ENCODE measurements at places on chromosomes 1 and 21.

DNA sequence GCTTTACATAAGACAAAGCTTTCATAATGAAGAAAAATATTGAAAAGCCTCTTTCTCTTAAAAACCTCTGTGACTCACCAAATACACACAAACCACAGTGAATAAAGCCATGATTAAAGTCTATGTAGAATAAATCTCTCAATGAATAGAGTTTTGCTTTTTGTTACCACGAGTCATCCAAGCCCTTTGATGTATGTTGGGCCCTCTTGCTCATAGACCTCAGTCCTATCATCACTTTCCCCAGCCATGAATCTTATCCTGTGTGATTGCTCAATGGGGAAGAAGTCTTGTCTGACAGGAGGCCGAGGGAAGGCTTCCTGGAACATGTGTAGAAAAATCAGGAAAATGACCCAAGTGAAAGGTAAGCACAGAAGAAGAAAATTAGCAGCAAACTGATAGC is 60.8 kb downstream of the NGF start:
- DNase-seq: no peak

- DNase-seq: no peak
Measured at GRCh38 chr1:34320053-34320669, 143.5 kb downstream of the C1orf94 start.

DNA sequence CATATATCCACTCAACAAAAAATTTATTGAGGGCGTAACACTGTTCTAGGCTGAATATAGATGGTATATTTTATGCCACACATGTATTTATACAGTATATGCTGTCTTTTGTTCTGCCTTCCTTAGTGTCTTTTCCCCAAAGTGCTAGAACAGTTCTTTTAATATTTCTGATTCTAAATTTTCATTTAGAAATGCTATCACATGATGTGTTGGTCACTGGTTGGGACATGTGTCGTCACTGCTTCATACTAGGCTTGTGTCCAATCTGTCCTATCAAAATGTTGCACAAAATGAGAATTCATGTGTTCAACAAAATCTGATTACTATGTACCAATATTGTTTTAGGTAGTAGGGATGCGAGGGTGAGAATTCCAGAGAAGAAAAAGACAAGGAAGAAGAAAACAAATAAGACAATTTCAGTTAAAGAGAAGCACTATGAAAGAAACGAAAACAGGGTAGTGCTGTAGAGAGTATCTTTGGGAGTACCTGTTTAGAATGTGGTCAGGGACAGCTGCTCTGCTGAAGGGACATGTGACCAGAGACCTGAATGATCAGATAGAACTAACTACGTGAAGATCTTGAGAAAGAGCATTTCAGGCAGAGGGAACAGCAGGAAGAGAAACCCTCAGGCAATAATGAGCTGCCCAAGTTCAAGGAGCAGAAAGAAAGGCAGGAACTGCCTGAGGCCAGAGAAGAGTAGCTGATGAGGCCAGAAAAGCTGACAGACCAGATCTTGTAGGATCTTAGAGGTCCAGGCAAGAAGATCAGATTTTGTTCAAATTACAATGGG is 1.3 kb downstream of the KMO start:
- DNase-seq: no peak

GRCh38 chr1:211738691-211739301 is 63.4 kb upstream of the NEK2 start:
- DNase-seq: peak; percentile 16

- DNase-seq: no peak
Measured at GRCh38 chr21:36849461-36850105, 116.9 kb downstream of the HLCS start.

DNA sequence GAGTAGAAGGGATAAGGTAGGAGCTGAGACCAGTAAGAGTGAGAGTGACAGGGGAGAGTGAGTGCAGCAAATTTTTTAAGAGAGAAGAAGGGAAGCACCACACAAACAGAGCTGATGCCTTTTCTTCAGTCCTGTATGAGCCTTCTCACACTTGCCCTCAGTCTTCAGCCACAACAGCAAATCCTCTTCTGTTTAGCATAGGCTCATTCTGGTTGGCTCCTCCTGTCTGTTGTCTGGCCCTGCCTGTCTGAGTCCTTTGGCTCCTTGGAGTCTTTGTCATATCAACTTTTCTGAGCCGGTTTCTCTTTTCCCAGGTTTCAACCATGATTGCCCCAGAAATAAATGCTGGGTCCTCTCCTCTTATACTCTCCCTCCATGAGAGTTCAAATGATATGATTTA is 12.7 kb upstream of the CASQ1 start:
- DNase-seq: no peak

- no peak for DNase-seq
Measured at GRCh38 chr1:7869136-7869920, 16.5 kb upstream of the UTS2 start.

- no peak for DNase-seq
Measured at GRCh38 chr21:38472412-38473108, 25.7 kb downstream of the ERG start.

DNA sequence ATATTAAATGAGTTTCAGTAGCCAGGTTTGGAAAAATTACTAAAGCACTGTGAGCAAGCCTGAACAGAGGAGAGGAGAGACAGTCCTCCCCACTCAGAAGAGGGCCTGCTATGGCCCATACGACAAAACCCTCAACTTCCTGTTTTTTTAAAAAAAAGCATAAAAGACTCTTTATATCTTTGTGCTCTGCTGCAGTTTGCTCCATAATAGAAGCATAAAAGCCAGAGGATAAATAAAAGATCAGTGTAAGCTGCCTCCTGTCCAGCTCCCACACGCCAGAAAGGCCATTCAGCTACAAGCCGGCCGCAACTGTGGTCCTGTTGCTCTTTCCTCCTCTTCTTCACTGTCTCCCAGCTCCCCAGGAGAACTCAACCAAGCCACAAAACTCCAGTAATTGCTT is 37.8 kb downstream of the NID1 start:
- no peak for DNase-seq

Measured in stimulated activated CD8-positive, alpha-beta memory T cell treated with anti-CD3 and anti-CD28 coated beads, Interleukin-15, amount 100 ng/mL, for 48 hours (primary cell).